ENCODE measurements at places on chromosomes 11 and 22.

DNA sequence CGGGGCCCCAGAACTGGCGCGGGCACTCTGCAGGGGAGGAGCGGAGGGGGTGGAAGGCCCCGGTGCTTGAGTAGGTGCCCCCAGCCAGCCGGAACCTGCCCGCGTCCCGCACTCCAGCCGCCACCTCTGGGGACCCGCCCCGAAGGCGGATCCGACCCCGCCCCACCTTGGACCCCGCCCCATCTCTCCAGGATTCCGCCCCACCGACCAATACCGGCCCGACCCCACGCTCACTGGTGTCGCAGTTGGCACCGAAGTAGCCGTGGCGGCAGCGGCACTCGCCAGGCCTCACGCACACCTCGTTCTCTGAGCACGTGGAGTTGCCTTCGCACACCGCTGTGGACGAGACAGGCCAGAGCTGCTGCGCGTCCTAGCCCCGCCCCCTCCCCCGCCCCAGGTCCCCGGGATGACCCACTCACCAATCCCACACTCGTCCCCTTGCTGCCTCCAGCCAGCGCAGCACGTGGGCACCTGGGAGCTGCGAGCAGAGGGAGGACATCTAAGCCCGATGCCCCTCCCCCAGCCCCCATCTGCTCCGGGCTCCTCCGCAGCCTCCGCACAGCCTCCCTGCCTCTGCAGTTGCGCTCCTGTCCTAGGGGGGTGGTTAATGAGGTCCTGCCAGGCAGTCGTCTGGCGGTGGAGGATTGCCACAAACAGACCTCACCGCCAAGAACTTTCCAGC is 6.0 kb downstream of the SCARF2 start:
- DNase-seq, result no peak

GRCh38 chr11:13376402-13376801 is 86.6 kb downstream of the BTBD10 start:
- DNase-seq, result no peak

DNA sequence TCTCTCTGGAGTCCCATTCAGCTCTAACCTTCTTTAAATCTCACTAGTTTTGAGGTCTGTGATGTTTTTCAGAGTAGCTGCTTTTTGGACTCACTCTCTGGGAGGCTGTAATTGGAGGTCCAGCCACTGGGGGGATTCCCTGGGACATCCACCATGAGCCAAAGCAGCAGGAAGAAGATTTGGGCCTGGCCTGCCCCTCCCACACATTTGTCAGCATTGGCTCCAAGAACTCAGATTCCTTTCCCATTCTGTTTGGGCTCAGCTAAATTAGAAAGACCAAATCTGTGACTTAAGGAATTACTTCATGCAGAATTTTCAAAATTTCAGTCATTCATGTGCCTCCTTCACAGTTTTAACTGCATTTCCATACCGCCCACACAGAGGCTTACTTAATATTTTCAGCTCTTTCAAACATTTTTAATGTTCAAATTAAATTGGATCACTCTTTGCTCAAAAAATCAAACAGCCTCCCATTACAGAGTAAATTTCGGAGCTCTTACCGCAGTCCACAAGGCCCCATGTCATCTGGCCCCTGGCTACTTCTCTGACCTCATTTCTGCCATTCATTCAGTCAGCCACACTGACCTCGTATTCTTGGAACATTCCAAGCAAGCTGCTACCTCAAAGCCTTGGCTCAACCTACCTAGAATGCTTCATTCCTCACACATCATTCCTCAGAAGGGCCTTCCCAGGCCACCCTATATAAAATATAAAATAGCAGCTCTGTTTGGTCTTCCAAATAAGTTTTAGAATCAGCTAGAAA is 54.5 kb upstream of the RRAS2 start:
- DNase-seq, result no peak

DNA sequence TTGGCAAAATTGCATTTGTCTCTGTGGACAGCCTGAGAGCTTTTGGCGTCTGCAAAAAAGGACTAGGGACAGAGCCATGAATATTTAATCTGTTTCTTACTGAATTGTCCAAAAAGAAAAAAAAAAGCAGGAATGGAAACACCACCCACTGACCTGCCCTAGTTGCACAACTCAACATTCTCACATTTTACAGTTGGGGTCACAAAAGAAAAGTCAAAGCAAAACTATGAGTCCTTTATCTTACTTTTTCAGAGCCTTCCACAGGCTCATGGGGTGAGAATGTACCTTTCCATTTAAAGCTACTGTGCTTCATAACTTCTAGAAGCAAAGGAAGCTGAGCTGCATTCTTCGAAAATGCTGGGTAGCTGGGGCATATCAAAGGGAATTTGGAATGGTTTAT is 225.7 kb downstream of the FAM76B start:
- DNase-seq, result no peak

- DNase-seq, result no peak
Observed at GRCh38 chr11:67252831-67253239, 13.4 kb upstream of the GRK2 start.

- no peak for DNase-seq
Observed at GRCh38 chr11:128653801-128654231, 40.1 kb upstream of the FLI1 start.

DNA sequence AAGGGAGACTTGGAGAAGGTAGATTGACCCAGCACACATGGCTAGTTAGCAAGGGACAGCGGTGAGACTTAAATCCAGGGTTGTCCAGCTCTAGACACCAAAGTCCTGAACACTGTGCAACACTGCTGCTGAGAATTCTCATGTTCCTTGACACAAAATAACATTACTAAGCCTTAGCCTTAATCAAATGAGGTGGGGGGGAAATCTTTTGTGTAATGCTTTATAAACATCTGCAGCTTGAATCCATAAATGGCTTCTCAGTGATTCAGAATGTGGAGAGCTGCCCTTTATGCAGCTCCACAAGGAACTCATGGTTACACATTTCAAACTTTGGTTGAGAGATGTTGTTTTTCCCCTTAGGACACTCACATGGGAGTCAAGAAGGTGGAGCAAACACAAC is 80.0 kb downstream of the CD44 start:
- no peak for DNase-seq

GRCh38 chr11:76313271-76313670 is 67.7 kb downstream of the THAP12 start:
- no peak for DNase-seq

- no peak for DNase-seq
Observed at GRCh38 chr11:10575346-10576034, 7.0 kb upstream of the LYVE1 start.

DNA sequence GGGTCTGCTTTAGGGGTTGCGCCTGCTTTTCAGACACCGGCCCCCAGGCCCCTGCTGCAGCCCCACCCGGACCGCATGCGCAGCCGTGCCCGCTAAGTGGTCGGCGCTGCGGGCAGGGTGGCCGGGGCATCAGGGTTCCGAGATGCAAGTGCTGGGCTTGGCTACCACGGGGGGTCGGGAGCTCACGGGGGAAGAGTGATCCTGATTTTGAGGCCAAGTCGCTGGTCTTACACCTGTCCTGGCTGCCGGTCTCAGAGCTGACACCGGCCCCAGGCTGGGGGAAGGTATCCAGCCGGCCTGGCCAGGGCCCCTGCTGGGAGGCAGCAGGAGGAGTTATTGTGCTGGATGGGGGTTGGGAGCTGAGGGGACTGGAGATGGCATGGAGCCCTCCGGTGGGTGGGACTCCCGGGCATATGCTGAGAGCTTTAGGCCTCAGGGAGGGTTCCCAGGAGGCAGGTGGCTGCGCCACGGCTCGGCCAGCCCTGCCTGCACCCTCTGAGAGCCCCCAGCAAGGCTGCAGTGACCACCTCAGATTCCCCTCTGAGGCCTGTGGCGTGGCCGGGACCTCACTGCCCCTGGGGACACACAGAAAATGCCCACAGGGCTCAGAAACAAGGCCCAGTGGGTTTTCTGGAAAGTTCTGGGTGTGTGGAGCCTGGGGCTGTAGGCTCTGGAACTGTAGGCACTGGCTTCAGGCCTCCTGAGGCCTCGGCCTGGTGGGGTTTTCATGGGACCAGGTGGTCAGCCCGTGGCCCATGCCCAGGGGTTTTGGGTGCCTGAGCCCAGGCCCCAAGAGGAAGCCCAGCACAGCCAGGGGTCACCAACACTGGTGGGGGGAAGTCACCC is 4.4 kb upstream of the MUC5AC start:
- no peak for DNase-seq

- DNase-seq, result no peak
Observed at GRCh38 chr11:35346472-35347156, 72.7 kb downstream of the SLC1A2 start.

- DNase-seq, result no peak
Observed at GRCh38 chr11:15185021-15185420, 70.3 kb downstream of the INSC start.

- peak; percentile 92 for DNase-seq
Observed at GRCh38 chr11:123511037-123511870, 81.2 kb downstream of the GRAMD1B start.
